Amniotic stem cell (primary cell): ENCODE measurements at places on chromosomes 6 and 20.

DNA sequence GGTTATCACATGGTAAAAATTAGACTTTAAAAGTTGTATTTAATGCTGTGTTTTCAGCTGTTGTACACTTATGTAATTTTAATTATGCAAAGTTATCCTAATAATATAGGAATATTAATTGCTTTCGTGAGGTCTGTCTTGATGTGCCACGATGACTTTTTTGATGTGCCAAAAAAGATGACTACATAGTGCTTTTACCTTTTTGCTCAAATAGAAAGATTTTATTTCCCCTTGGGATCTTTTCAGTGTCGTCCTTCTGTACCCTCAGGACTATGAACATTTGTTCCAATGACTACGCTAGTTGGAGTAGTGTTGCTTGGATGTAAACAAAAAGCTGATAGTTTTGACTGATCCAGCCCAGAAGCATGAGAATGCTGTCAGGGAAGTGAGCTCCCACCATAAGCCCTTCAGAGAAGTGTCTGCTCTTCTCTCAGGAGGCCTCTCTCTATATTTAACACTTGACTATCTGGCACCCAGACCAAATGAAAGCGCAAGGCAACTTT is 1.2 kb upstream of the CD164 start:
- DNase-seq, result no peak

GRCh38 chr20:57991211-57991881 is 237.1 kb downstream of the ANKRD60 start:
- peak; percentile 88 for DNase-seq

GRCh38 chr6:13296536-13296997 is 31.8 kb downstream of the TBC1D7 start:
- no peak for DNase-seq

GRCh38 chr6:41872147-41872546 is 23.0 kb downstream of the USP49 start:
- DNase-seq, result no peak

DNA sequence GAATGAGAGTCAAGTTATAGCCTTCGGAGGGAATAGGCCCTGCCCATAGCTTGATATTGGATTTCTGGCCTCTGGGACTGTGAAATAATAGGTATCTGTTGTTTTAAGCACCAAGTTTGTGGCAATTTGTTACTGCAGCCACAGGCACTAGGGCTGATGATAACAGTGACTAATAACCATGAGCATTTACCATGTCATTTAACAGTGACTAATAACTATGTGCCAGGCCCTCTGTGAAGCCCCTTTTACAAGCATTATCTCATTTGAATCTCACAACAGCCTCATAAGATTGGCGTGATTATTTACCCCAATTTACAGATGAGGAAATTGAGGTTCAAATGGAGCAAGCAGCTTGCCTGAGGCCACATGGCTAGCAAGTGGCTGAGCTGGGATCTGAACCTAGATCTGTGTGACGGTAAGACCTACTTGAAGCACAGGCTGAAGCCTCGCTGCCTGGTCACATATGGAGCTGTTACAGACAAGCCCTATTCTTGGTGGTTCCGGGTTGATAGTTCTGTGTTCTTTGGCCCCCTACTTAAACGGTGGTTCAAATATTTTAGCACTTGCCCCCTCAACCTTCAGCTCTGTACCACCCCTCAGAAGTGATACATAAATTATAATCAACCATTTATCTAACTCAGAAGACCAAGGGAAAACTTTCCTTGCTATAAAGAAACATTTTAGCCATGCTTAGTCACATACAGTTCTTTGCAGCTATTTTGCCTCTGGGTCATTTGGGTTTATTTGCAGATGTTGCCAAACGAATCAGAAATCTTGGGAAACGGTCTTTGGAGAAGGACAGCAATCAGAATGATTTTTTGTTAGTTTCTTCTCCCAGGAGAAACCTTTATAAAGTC is 98.3 kb downstream of the ELOVL5 start:
- peak; percentile 29 for DNase-seq

- no peak for DNase-seq
Observed at GRCh38 chr20:36932476-36933426, 18.8 kb downstream of the SAMHD1 start.

DNA sequence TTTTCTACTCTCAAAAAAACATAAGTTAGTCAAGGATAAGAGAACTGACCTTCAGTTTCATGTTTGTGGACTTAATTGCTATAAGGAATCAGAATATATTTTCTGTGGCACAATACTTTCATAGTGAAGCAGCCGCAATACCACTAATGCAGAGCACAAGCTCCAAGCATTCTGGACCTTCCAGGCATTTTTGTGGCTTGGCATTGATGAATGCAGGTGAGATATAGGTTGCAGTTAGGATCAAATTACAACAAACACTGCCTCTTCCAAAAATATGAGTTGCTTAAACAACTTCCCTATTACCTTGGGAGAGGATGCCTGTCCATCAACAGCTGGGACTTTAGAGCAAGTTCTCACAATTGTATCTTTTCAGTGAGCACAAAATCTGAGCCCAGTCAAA is 162.8 kb upstream of the RSPO3 start:
- DNase-seq, result no peak

DNA sequence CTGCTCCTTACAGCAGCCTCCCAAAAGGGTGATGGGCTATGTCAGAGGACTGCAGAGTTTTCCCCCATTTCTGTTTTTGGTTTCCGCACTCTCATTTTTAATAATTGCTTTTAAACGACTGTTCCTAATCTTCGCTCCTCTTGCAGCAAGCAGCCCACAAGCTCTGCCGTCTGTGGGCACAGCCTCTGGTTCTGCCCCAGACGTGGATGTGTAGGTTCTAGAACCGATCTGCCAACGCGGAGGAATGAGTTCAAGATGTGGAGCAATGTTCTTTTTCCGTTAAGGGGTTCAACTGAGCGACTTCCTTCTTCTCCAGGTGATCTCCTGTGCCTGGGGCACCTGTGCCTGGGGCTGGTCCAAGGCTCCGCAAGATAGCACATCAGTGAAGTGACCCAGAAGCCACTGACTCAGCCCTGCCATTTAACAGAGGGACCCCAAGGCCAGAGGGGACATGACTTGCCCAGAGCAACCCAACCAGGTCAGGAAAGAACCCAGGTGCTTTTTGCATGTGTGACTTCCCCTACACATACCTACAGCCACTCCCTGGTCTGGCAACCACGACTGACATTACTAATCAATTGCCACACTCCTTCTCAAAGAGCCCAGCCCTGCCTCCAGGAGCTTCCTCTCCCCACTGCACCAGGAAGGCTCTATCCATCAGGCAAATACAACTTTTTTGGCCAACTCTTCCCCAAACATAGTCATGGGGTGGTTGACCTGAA is 22.7 kb downstream of the PMEPA1 start:
- no peak for DNase-seq

- no peak for DNase-seq
Observed at GRCh38 chr20:33635341-33635740, 26.8 kb upstream of the C20orf144 start.

DNA sequence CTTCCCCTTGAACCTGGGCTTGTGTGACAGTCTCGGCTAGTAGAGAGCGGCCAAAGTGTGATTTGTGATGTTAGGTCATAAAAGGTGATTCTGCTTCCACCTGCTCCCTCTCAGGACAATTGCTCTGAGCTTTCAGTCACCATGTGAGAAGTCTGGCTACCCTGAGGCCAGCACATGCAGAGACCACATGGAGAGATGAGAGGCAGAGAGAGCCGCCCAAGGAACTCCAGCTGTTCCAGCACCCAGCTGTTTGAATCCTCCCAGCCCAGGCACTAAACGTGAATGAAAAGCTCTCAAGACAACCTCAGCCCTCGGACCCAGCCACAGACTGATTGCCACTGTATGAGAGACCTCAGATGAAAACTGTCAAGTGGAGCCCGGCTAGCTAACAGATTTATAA is 143.4 kb upstream of the EEF1E1 start:
- no peak for DNase-seq

- no peak for DNase-seq
Observed at GRCh38 chr6:43831191-43831590, 61.2 kb downstream of the VEGFA start.

- no peak for DNase-seq
Observed at GRCh38 chr6:90221403-90221802, 75.2 kb downstream of the BACH2 start.

GRCh38 chr6:42530296-42530695 is 33.5 kb upstream of the UBR2 start:
- DNase-seq, result no peak

GRCh38 chr6:140401761-140402160 is 1027.3 kb upstream of the CITED2 start:
- no peak for DNase-seq

DNA sequence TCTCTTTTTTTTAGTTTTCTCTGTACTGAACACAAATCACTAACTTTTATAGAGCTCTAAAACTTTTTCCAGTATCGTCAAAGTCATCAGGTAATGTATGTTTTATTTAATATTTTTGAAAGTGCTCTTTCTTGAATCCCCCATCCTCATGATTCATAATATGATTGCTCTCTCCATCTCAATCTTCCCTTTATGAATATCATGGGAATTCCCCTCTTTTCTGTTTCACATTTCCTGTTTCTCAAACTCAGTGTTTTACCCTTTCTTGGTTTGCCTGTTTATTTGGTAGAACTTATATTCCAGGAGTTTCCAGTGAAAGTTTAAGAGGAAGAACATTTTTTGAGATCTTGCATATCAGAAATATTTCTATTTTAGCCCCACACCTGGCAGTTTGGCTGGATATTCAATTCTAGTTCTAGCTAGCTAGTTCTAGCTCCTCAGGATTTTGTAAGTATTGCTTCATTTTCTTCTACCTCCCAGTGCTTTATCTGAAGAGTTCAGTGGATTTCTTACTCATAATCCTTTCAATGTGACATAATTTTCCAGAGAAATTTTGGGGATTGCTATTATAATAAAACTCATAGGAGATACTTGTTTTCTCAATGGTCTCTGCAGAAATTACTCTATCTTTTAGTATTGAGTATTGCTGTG is 6.1 kb upstream of the C6orf58 start:
- DNase-seq, result no peak

GRCh38 chr6:44967481-44967880 is 360.6 kb upstream of the RUNX2 start:
- no peak for DNase-seq

- no peak for DNase-seq
Observed at GRCh38 chr6:6328451-6328850, 8.0 kb upstream of the F13A1 start.

- no peak for DNase-seq
Observed at GRCh38 chr20:62622877-62623487, 19.3 kb upstream of the SLCO4A1 start.

- no peak for DNase-seq
Observed at GRCh38 chr6:107244742-107245480, 129.6 kb upstream of the BEND3 start.

GRCh38 chr6:100512203-100512862 is 47.6 kb upstream of the SIM1 start:
- peak; percentile 8 for DNase-seq

DNA sequence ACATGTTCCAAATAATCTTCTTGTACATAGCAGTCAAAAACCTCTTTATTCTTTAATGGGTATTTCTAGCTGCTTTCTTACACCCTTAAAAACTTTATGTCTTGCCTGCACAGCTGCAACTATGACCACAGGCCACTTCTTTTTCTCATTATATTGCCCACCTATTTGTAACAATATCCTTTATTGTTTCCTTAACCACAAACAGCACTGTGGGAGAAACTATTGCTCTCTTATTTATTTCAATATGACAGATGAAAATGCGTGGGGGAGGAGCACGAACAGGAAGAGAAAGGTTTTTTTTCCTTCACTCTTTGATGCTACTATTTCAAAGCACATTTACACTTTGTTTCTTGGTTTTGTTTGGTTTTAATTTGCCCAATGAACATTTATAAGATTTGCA is 253.5 kb downstream of the GJA1 start:
- no peak for DNase-seq

- no peak for DNase-seq
Observed at GRCh38 chr20:63139356-63139755, 76.6 kb downstream of the YTHDF1 start.

DNA sequence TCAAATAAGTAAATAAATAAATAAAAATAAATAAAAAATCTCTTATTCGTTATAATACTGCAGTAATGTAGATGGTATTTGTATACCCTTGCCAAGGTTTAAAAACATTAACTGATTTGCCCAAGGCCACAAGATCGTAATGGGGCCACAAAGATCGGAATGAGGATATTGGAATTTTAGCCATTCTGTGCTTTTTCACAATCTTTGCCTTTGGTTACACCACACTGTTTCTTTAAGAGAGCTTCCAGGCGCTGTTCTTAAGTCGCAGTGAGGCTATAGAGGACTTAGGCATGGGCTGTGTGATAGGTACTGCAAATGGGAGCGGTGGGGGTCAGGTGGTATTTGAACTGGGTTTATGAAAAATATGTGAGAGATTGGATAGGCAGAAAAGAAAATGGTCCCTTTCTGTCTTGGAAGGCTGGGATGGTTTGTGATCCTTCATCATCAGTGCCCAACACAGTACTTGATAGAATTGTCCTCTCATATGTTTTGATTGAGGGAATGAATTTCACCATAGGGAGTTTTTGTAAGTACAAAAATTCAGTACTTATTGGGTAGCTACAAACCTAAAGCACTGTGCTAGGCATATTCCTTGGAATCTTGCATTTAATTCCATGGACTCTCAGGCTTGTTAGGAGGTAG is 1.4 kb downstream of the NUS1 start:
- DNase-seq, result no peak

DNA sequence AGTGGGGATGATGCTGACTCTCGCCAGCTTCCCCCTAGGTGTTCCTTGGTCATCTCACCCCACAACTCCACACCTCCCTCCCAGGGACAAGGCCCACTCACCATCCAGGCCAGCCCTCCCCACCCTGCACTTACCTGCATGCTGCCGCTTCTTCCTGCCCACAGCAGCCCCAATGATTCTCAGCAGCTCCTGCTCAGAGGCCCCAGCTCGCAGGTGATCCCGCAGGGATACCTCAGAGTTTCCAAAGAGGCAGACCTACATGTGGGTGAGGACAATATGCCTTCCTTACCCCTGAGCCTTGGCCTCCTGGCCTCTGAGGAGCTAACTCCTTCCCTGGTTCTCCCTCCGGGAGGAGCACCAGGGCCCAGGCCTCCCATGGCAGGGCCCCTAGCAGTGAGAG is 24.6 kb downstream of the MOCS1 start:
- DNase-seq, result no peak

GRCh38 chr6:31966997-31967925 is 4.7 kb downstream of the DXO start:
- no peak for DNase-seq
